ENCODE measurements at places on chromosomes 2 and 18.
A peak's percentile ranks its signal among the peaks of the same experiment; 100 is the strongest.

DNA sequence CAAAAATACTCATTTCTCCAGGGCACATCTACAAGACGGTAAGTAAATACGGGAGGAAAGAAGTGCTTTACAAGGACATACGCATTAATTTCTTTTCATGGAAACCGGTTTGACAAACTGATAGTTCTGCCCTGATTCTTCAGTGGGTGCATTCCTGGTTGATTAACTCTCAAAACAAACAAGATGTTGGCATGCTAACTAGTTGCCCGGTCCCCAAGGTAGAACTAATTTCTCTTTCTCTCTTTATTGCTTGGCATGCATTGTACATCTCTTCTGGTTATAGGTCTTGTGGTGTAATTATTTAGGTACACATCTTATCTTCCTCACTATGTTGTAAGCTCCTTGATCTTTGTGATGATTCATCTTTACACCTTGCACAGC is 46.9 kb upstream of the SPATS2L start:
- DNase-seq = no peak

- no peak for DNase-seq
These were observed 12.9 kb downstream of the STAT1 start for GRCh38 chr2:191001032-191001431.

- no peak for DNase-seq
These were observed 245.0 kb upstream of the RAB6C start for GRCh38 chr2:129734343-129735034.

GRCh38 chr2:151796774-151797173 is 31.4 kb downstream of the ARL5A start:
- DNase-seq = no peak

- no peak for DNase-seq
These were observed 34.7 kb upstream of the MCFD2 start for GRCh38 chr2:46950314-46950713.

DNA sequence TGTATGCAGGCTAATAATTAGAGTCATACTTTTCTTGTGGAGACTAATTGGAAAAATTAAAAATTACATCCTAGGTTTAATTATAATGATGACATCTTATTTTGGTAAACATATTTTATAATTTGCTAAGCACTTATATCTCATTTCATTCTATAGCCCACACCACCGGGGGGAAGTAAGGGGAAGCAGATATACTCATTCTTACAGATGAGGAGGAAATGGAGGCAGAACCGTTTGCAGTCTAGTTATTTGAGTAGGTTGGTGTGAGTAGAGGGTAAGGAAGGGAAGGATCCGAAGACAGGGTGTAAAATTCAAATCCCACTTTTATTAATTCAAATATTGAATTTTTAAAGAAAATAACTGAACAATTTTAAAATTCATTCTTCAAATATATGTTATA is 3.7 kb downstream of the ITGAV start:
- DNase-seq = no peak

GRCh38 chr18:44679914-44680272 is 795 bp upstream of the SETBP1 start:
- DNase-seq = no peak

- no peak for DNase-seq
These were observed 174.1 kb downstream of the NYAP2 start for GRCh38 chr2:225573603-225574002.

DNA sequence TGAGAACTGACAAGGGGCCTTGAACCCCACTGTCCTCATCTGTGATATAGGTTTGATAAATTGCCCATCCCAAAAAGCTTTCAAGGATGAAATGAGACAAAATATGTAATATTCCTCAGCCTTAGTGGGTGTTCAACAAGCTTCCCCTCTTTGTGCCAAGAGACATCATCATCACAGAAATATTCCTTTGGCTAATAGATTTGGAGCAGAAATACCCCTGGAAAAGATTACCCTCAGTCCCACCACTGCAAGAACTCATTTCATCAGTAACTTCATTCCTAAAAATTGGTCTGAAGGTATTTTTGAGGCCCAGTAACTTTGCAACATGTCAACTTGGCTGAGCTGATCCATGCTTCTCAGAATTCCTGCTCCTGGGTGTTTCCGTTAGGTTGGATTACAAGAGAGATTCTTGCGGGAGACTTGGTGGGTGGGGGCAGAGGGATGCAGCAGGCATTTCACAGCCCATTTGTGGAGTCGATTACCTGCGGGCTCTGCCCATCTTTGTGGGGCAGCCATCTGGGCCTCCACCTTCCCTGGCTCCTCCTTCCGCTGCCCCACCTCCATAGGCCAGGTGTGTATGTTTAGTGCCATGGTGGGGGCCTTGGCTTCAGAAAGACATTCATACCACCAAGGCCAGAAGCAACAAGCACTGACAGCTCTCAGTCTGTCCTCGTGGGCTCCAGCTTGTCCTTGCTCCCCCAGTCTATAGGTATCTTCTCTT is 263.9 kb downstream of the GLI2 start:
- DNase-seq = no peak

GRCh38 chr2:224865016-224865415 is 148.9 kb upstream of the CCDC195 start:
- no peak for DNase-seq

DNA sequence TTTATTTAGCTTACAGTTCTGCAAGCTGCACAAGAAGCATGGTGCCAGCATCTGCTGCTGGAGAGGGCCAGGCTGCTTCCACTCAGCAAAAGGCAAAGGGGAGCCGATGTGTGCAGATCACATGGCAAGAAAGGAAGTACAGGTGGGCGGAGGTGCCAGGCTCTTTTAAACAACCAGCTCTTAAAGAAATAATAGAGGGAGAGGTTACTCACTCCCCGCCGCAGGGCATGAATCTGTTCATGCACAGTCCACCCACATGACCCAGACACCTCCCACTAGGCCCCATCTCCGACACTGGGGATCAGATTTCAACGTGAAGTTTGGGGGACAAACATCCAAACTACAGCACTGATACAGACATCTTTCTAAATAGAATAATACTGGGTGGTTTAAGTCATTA is 105.8 kb downstream of the MTCL1 start:
- DNase-seq = no peak

DNA sequence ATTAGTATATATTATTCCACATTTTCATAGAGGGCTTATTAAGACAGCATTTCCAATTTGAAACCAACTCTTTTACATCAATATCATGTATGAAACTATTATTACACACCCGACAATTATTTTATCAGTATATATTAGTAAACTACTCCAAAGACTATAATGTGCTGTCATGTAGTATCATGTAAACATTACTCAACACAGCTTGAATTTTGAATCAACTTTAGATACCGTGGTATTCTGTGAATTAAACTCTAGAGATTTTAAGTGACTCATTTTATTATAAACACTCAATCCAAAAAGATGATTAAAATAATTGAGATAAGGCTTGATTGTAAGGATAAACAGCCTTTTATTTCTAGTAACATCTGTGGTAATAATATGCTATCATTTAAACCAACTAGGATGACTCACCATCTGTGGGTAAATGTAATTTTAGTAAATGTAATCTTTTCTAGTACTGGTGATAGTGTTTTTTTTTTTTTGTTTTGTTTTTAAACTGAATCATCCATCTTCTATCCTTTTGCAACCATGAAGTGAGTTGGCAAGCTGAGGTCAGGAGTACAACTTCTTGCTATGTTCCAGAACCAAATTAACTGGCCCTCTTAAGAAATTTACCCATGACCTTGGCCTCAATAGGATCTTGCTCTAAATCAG is 144.3 kb upstream of the SMAD7 start:
- DNase-seq = peak; percentile 45

DNA sequence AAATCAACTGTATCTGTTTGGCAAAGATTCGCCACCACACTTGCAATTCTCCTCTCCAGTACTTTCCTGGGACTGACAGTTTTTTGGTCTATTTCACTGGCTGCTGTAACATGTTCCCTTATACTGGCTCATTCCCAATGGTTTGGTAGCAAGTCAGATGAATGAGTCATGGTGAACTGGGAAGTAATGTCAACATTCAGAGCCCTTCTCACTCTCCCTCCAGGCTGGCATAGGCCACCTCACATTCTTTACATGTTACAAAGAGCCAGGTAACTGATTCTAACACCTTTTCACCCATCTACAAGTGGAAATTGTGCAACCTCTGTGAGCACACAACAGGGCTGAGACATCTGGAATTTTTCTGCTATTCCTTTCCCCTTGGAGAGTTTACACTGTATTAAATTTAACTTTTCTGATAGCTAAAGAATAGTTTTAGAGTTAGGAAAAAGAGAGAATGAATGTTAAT is 111.3 kb upstream of the TLK1 start:
- DNase-seq = peak; percentile 68

DNA sequence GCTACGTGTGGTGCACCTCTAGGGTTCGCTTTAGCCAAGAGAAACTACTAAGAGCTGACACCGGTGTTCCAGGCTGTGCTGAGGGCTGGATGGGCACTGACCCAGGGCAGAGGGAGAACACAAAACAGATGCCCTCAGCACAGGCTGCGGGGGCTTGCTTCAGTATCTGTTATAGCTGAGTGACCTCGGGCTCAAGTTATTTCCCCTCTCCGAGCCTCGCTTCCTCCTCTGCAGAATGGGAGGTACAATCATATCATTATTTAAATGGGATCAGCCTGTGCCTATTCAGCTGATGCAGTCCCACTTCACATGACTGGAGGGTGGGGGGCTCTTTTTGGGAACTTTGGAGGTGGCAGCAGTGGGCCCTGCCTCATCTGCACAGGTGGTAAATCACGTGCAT is 156.1 kb upstream of the APCDD1 start:
- no peak for DNase-seq

GRCh38 chr2:107932979-107933378 is 53.3 kb upstream of the SLC5A7 start:
- no peak for DNase-seq

- DNase-seq = no peak
These were observed 45.4 kb upstream of the PAPOLG start for GRCh38 chr2:60710707-60711106.

Measured in AG04450 (cell line).